Stimulated activated CD8-positive, alpha-beta memory T cell treated with anti-CD3 and anti-CD28 coated beads, Interleukin-4, amount 100 ng/mL, for 1 hour (primary cell): ENCODE measurements at places on chromosomes 3 and 15.

GRCh38 chr3:187186801-187187421 is 10.4 kb upstream of the RTP1 start:
- no peak for DNase-seq

DNA sequence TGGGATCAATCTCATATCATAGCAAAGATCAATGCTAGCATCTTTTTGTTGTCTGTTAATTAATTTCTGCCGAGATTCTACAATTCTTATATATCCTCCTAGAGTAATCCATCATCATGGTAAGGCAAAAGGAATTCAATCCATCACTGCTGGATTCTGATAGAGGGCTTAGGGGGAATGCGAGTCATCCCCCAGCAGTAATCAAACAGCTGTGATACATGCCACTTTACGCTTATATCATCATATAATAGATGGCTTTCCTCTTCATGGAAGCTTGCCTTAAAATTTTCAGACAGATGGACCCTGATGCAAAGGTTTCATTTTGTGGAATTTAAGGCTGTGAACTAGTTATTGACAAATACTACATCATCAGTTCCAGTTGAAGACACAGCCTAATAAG is 645.9 kb downstream of the CADM2 start:
- no peak for DNase-seq

DNA sequence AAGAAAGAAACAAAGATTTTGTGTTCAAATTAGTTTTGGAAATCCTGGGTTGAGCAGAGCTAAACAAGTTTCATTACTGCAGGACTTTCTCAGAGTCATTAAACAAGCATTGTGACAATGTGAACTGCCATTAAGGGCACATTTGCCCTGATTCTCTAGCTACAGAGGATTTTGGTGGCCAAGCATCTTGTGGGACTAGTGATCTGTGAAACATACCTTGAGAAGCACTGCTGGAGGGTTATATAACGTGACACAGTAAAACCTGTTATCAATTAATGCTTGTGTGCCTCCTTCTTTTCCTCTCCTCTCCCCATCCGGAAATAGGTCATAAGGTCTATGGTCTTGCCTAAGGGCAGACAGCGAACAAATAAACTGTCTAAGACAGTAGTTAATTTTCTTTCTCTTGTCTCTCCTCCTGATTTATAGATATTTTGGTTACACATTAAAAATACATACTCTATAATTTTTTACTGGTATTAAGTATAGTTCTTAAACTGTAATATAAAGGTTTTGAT is 167.3 kb upstream of the NANOGP8 start:
- DNase-seq: no peak

DNA sequence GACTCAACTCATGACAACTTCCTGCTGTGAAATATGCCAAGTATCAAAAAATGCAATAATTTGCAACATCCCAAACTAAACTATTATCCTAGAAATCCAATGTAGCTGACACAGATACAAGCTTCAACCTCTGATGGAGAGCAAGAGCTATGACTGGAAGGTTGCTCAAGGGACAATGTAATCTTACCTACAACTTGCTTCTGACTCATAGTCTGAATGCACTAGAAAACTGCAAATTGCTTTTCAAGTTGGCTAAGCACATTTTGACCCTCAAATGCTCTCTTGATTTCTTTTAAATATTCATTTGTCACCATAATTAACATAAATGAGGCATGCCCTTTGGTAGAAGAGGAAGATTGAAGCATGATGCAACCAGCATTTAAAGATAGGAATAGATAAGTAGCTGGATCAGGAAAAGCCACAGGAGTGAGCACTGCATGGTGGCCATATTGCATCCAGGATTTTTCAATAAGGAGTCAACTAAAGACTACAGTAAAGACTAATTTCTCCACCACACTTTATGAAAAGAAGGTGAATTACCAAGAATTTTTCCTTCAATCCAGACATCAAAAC is 630.8 kb upstream of the GBE1 start:
- DNase-seq: no peak

DNA sequence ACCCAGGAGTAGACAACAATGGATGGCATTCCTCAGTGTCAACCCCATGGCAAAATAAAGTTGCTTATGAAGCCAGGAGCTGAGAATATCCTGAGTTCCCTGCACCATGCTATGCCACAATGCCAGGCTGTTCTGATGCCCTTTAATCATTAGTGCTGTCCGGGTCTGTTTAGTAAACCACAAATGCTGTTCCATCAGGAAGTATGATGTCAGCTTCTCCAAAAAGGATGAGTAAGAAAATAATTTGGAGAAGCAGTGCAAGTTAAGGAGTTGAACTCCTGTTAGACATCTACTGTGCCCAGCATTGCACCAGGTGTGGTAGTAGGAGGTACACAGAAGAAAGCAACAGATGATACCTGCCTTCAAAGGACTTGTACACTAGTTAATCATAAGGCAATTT is 67.9 kb upstream of the GUCA1C start:
- DNase-seq: no peak

- no peak for DNase-seq
These were observed 560.8 kb downstream of the FOXP1 start for GRCh38 chr3:71022551-71023335.

GRCh38 chr3:73716418-73716817 is 91.7 kb upstream of the PDZRN3 start:
- no peak for DNase-seq

DNA sequence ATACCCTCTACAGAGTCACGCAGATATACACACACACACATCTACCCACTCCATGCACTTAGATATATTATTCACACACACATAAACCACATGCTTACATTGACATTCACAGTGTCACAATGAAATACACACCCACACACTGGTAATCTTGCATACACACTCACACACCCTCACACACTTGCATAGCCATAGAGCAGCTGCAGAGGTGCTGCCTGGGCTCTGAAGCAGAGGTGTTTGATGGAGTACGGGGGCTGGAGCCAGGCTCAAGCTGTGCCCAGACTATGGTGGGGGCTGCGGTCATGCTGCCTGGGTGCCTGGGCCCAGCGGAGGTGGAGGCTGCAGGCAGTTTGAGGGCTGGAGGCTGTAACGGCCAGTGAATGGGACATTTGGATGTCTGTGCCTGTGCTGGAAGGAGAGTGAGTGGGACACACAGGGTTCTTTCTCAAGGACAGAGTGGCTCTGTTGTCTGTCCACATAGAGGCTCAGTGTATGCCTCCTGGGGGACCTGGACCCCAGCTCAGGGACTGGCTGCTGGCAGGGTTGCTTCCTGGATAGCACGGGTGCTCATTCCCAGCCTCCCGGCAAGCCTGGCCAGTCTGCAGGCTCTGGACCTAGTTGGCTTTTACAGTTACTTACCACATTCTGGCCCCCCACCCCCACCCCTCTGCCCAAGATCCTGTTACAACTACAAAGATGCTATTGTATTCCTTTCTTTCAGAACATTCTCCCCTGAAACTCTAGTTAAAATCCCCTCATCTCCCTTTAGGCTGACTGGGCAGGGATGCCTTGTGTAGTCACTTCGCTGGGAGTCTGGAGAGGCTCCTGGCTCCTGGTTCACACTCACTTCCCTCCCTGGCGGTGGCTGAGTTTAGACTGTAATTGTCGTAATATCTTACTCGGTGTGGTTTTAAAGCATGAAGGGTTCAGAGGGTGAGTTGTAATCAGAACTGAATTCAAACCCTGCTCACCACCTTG is 12.5 kb downstream of the GASK1A start:
- DNase-seq: no peak

DNA sequence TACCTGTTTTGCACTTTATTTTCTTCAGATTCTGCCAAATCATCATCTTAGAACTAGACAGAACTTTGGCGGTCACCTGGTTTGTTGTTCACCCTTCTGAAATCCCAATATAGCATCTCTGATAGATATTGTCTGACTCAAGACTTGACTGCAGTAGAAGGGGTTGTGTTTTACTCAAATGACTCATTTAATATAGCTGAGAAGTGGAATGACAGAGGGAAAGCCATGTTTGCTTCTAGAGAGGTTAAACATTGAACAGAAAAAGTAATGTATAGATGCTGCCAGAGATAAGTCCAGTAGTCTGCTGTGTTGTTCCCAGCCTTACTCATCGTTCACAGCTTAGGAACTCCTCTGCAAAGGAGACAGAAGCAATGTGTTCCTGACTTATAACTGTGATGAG is 402.0 kb downstream of the AGBL1 start:
- no peak for DNase-seq

- DNase-seq: no peak
These were observed 131.4 kb upstream of the IGSF10 start for GRCh38 chr3:151592287-151592686.

GRCh38 chr3:172824229-172824628 is 73.7 kb downstream of the ECT2 start:
- DNase-seq: no peak

DNA sequence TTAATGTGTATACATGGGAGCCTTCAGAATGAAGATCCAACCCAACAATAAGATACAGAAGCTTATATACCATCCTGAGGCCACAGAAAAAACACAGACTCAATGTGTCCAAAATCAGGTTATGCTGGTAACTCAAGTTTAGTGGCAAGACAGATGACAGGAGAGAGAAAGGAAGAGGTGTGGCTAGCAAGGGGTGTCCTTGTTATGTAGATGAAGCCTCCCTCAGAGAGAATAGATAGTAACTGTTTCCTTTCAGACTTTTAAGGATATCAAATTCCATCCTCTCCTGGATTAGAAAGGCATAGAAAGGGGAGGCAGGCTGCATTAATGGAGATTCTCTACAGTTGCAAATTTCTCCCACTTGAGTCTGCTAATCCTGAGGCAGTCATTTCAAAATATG is 447.4 kb downstream of the GABRB3 start:
- no peak for DNase-seq

- no peak for DNase-seq
These were observed 67.8 kb downstream of the GPR176 start for GRCh38 chr15:39852250-39852649.

DNA sequence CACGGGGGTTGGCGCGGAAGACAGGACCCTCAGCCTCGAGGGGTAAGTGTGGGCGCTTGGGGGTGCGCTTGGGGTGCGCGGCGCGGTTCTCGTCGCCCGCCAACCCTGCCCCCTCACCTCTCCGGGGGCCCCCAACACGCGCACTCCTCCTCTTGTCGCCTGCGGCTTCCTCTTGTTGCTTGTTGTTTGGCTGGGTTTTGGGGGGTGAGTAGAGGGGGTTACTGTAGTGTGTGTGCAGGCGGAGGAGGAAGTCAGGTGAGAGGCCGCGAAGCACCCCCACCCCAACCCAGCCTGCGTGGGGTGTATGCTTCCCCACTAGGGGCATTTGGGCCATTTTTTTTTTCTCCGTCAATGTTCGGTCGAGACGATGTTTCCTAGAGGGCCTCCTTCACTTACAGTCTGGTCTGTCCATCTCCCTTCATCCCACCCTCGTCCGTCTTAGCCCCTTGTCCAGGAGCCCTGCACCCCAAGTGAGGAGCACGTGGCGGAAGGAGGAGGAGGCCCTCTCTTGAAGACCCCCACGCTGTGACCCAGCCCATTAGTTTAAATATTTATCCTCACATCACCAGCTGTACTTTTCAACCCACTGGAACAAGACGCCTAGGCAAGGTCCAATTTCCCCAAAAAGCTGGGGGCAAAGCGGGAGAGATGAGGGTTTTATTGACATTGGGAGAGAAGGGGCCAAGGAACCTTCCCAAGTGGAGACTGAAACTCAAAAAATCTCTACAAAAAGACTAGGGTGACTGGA is 20.4 kb upstream of the SATB1 start:
- DNase-seq: peak; percentile 55

DNA sequence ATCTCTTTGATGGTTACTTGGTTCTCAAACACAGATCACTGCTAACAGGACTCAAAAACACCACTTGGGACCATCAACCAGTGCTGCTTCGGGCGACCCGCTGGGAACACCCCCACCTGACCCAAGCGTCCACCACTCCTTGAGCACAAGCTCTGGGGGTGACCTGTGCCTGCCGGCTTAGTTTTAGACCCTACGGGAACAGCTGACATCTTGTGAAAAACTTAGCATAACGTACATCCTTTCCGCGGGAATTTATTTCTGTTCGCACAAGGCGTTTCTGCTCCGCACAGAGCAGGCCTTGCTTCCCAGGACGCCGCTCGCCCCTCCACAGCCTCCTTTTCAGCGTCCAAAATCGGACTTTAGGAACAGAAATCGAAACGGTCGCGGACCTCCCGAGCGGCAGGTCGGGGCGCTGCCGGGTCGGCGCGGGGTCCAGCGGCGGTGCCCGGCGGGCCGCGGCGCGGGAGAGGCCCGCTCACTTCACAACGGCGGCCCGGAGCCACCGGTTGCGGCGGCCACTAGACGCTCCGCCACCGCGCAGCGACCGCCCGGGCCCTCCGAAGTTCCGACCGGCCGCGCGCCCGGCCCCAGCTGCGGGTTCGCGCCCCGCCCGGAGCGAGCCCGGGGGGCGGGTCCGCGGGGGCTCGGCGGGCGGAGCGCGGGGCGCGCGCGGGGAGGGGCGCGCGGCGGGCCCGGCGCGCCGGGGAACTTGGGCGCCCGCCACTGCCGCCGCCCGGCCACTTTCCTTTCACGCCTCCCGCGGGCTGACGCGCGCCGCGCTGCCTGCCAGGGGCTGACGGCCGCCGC is 959 bp downstream of the SFMBT1 start:
- DNase-seq: peak; percentile 25

DNA sequence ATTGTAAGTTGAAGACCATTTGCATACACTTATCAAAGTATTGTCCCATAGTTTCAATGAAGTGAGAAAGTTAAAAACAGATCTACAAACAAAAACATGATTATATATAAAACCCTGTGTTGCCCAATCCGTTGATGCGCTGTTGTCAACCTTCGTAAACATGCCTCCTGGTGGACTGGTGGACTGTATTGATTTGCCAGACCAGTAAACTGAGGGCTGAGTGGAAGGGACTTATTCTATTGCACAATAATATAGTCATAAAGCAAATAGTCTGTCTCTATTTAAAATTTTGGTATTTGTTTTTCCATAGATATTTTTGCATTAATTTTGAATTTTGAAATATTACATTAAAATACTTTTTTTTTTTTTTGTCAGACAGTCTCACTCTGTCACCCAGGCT is 102.5 kb downstream of the GAP43 start:
- DNase-seq: no peak

- DNase-seq: no peak
These were observed 4.2 kb downstream of the CACNA2D3 start for GRCh38 chr3:54126551-54126950.

DNA sequence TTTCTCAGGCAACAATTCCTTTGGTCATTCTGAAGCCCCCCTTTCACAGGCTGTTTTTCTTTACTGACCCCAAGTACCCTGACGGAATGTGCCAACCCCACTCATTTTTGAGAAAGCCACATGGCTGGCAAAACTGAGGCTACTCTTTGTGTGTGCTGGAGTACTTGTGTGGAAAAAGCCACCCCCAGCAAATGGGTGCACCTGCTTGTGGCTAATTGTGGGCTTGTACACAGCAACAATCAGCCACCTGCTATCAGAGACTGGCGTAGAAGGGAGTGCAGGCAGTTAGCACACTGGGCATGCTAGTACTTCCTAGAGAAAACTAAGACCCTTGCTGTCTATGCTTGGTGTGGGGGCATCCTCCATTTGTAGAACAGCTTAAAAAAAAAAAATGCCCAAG is 110.1 kb upstream of the LMOD3 start:
- DNase-seq: no peak

GRCh38 chr3:152376351-152377183 is 107.8 kb downstream of the MBNL1 start:
- no peak for DNase-seq

- no peak for DNase-seq
These were observed 111.4 kb downstream of the WNT7A start for GRCh38 chr3:13768453-13768852.
